Sigmoid colon (tissue), 7 donors: ENCODE measurements at places on chromosomes 2 and 18. TPM values are rescaled to one million over a fixed set of nuclear protein-coding genes. Genes with fewer than 3 reads are reported as not detected.

GRCh38 chr2:148590612-148591011, 53.9 kb upstream of the EPC2 start:
- no peaks in the 10 kb centered on the region for H3K36me3 ChIP-seq
- H3K4me3 ChIP-seq, result no peak overlapping the region
- H3K27me3 ChIP-seq, result no peaks in the 10 kb centered on the region
- no peaks in the 10 kb centered on the region for H3K4me1 ChIP-seq
- DNase-seq, result no peak
- H3K27ac ChIP-seq, result no peak overlapping the region

- H3K4me1 ChIP-seq, result no peaks in the 10 kb centered on the region
- no peak overlapping the region for H3K4me3 ChIP-seq
- H3K27me3 ChIP-seq, result no peaks in the 10 kb centered on the region
- no peak for DNase-seq
- H3K36me3 ChIP-seq, result no peaks in the 10 kb centered on the region
Measured at GRCh38 chr18:3044931-3045698, 32.2 kb upstream of the LPIN2 start.

DNA sequence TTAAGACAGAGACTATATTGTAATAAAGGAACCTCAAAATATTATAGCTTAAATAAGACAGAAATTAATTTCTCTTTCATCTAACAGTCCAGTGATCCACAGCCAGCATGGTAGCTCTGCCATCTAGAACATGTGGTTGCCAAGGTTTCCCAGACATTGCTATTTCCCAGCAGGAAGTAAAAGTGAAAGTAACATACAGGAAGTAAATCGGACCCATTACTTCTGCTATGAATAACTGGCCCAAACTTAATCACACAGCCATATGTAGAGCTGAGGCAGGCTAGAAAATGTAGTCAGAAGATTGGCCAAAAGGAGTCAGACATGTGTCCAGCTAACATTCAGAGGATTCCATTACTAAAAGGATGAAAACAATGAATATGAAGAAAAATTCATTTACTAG, 71.0 kb downstream of the NOL4 start:
- H3K27ac ChIP-seq, result no peak overlapping the region
- DNase-seq, result no peak
- H3K27me3 ChIP-seq, result no peaks in the 10 kb centered on the region

DNA sequence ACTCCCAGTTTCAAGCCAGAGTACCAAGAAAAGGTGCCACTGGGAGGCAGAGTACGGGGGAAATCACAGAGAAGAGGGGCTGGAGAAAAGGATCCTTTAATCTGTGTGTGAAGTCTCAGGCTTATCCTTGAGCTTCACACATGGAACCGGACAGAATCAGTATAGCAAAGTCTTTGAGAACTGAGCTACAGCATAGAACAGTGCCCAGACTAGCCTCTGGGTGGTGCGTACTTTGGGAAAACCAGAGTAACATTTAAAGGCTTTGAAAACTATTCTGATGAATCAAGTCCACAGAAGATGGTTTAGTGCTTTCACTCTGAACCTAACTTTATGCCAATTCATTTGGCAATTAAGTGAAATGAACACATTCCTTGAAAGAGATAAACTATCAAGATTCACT, 83.1 kb downstream of the BABAM2 start:
- no peak for DNase-seq
- H3K4me3 ChIP-seq, result no peak overlapping the region
- no peaks in the 10 kb centered on the region for H3K27me3 ChIP-seq
- H3K27ac ChIP-seq, result no peak overlapping the region

GRCh38 chr2:234747032-234747431, 204.8 kb upstream of the SH3BP4 start:
- no peaks in the 10 kb centered on the region for H3K4me1 ChIP-seq
- H3K27ac ChIP-seq, result no peak overlapping the region
- no peak for DNase-seq
- no peak overlapping the region for H3K4me3 ChIP-seq

DNA sequence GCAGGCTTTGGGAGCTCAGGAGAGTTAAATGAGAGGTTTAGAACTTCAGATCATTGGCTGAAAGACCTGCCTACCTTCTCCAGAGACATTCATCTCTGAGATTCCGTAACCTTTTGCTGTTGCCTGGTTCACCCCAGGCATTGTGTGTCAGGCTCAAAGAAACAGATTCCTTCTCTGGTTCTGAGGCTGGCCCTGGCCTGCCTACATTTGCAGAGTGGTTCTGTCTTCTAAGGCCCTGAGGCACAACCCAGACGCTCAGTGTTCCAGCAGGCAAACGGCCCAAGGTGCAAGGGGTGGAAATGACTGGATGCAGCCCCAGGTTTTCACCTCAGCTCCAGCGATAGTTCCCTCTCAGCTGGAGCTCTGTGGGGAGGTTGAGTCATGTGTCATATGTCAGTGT, 48.3 kb downstream of the MYO3B start:
- no peak overlapping the region for H3K27ac ChIP-seq
- DNase-seq, result no peak
- H3K36me3 ChIP-seq, result no peaks in the 10 kb centered on the region

The CPLX4 gene
- total RNA-seq, result 0.33 TPM

DNA sequence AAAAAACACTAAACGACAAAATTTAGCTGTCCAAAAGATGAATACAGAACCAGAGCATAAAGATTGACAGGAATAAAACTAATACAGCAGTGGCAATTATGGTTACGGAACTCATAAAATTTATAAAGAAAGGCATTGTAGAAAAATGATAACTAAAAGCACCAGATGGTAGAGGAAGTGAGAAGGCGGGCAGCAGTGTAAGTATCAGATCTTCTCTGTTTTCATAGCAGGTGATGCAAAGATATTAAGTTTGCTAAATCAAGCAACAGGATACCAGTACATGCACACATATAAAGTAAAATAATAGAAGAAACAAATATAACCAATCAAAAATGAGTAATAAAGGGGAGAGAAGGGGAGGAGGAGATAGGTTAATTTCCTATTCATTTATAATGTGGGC, 103.9 kb upstream of the MEX3C start:
- no peak overlapping the region for H3K4me3 ChIP-seq
- H3K27ac ChIP-seq, result no peak overlapping the region
- H3K4me1 ChIP-seq, result no peaks in the 10 kb centered on the region
- no peak for DNase-seq

- H3K27ac ChIP-seq, result no peak overlapping the region
- H3K27me3 ChIP-seq, result no peaks in the 10 kb centered on the region
- no peak for DNase-seq
- H3K36me3 ChIP-seq, result no peaks in the 10 kb centered on the region
Measured at GRCh38 chr2:145058457-145058856, 538.5 kb upstream of the ZEB2 start.

DNA sequence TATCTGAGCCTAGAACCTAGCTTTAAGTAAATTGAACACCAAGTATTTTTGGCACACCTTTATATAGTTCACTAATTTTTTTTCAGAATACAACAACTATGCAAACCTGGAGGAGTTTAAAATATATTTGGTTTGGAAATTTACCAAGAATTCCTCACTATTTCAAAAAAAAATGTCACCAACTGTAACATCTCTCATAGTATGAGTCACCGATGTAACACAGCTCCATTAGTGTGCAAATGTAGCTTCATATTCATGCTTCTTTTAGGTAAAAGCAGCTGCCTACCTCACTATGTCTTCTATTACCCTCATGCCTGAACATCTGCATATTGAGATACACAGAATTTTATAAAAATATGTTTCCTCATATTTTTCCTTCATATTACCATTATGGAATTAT, 80.5 kb downstream of the NRXN1 start:
- no peaks in the 10 kb centered on the region for H3K36me3 ChIP-seq
- no peak overlapping the region for H3K27ac ChIP-seq
- no peaks in the 10 kb centered on the region for H3K27me3 ChIP-seq
- DNase-seq, result no peak
- H3K4me1 ChIP-seq, result no peaks in the 10 kb centered on the region
- no peak overlapping the region for H3K4me3 ChIP-seq

DNA sequence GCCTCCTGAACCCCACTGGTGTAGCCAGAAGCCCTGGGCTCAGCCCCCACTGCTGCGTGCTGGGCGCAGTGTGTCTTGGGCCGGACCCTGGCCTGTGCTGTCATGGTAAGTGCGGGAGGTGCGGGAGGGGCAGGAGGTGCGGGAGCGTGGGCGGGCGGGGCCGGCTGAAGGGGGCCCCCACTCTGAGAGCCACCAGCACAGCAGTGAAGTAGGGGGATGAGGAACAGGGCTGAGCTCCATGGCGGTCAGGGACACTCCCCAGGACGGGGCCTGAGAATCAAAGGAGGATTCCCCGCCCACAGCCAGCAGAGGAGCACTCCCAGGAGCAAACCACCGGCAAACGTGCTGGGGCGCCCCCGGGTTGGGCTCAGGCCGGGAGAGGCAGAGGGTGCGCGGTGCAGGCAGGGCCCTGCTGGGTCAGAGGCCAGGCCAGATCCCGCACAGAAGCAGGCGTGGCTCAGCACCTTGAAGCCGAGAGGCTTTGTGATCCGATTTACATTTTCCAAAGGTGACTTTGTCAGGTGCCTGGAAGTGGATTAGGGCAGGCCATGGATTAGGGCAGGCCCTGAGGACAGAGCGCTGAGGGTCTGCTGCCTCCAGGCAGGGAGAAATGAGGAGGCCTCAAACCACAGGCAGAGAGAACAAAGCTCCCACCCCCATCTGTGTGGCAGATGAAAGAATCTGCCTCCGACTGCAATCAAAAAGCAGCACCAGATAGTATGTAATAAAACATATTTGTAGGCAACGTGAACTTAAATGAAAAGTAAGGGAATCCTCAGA, 152.0 kb upstream of the RAB6C start:
- no peak for DNase-seq
- no peak overlapping the region for H3K4me3 ChIP-seq
- no peaks in the 10 kb centered on the region for H3K27me3 ChIP-seq
- H3K36me3 ChIP-seq, result no peaks in the 10 kb centered on the region
- no peak overlapping the region for H3K27ac ChIP-seq

DNA sequence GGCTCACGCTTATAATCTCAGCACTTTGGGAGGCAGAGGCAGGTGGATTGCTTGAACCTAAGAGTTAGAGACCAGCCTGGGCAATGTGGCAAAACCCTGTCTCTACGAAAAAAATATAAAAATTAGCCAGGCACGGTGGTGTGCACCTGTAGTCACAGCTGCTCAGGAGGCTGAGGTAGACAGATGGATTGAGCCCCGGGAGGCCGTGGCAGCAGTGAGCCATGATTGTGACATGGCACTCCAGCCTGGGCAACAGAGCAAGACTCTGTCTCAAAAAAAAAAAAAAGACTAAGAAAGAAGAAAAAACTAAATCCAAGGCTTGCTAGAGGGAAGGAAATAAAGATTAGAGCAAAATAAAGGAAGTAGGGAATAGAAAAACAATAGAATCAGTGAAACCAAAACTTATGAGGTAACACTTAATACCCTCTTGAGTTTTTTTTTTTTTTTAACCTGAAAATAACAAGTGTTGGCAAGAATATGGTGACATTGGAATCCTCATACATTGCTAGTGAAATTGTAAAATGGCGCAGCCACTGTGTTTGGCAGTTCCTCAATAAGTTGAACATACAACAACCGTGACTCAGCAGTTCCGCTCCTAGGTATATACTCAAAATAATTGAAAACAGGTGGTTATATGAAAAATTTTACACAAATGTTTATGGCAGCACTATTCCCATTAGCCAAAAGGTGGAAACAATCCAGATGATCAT, 85.2 kb downstream of the EML4 start:
- H3K4me3 ChIP-seq, result no peak overlapping the region
- H3K4me1 ChIP-seq, result peaks cover 4% of the 10 kb centered on the region

DNA sequence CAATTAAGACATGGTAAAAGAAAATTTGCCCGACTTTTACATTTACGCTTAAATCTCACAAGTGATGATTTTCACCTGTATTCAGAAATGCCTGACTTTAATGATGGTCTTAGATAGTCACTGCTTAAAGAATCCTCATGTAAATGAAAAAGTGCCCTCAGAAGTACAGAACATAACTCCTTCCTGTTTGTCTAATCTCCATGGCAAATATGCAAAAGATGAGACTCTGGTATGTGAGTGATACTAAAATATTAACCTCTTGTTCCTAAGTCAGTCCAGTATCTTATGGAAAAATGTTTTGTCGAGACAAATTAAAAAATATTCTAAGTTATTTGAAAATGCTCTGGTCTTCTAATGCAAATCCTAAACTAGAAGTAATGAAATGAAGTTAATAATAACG, 29.2 kb downstream of the KCTD1 start:
- no peaks in the 10 kb centered on the region for H3K4me1 ChIP-seq
- H3K27me3 ChIP-seq, result no peaks in the 10 kb centered on the region
- H3K27ac ChIP-seq, result no peak overlapping the region
- no peak for DNase-seq
- no peaks in the 10 kb centered on the region for H3K36me3 ChIP-seq

The DNAJC5G gene
- total RNA-seq, result not detected

- DNase-seq, result no peak
- H3K27me3 ChIP-seq, result no peaks in the 10 kb centered on the region
- H3K4me3 ChIP-seq, result no peak overlapping the region
Measured at GRCh38 chr18:49273241-49273880, 187.1 kb downstream of the DYM start.

- no peaks in the 10 kb centered on the region for H3K27me3 ChIP-seq
- no peaks in the 10 kb centered on the region for H3K4me1 ChIP-seq
Measured at GRCh38 chr18:77088963-77089722, 43.4 kb downstream of the MBP start.

GRCh38 chr2:1731963-1732768, 12.1 kb downstream of the PXDN start:
- DNase-seq, result peak; percentile 87
- H3K4me3 ChIP-seq, result no peak overlapping the region
- H3K36me3 ChIP-seq, result no peaks in the 10 kb centered on the region
- H3K4me1 ChIP-seq, result peaks cover 72% of the 10 kb centered on the region

- no peak for DNase-seq
- no peaks in the 10 kb centered on the region for H3K4me1 ChIP-seq
- no peaks in the 10 kb centered on the region for H3K27me3 ChIP-seq
- H3K27ac ChIP-seq, result no peak overlapping the region
- H3K4me3 ChIP-seq, result no peak overlapping the region
Measured at GRCh38 chr2:49577041-49577440, 422.7 kb upstream of the FSHR start.

GRCh38 chr18:23929362-23929930, 85.1 kb upstream of the TTC39C start:
- DNase-seq, result no peak
- no peak overlapping the region for H3K27ac ChIP-seq
- no peaks in the 10 kb centered on the region for H3K36me3 ChIP-seq
- H3K27me3 ChIP-seq, result no peaks in the 10 kb centered on the region

- peak; percentile 75 for DNase-seq
- H3K36me3 ChIP-seq, result peaks cover 13% of the 10 kb centered on the region
- H3K27me3 ChIP-seq, result no peaks in the 10 kb centered on the region
- no peak overlapping the region for H3K4me3 ChIP-seq
- no peaks in the 10 kb centered on the region for H3K4me1 ChIP-seq
Measured at GRCh38 chr2:241577413-241578122, 19.0 kb downstream of the BOK start.

GRCh38 chr18:10299643-10300042, 154.8 kb upstream of the APCDD1 start:
- no peak overlapping the region for H3K4me3 ChIP-seq
- no peaks in the 10 kb centered on the region for H3K4me1 ChIP-seq
- no peak for DNase-seq
- H3K36me3 ChIP-seq, result no peaks in the 10 kb centered on the region
- no peak overlapping the region for H3K27ac ChIP-seq

- H3K27me3 ChIP-seq, result no peaks in the 10 kb centered on the region
- H3K4me1 ChIP-seq, result no peaks in the 10 kb centered on the region
- H3K4me3 ChIP-seq, result no peak overlapping the region
- H3K36me3 ChIP-seq, result no peaks in the 10 kb centered on the region
- no peak overlapping the region for H3K27ac ChIP-seq
- DNase-seq, result no peak
Measured at GRCh38 chr2:20868377-20868776, 45.5 kb upstream of the LDAH start.
